ENCODE measurements at places on chromosomes 13 and 19.
A peak's percentile ranks its signal among the peaks of the same experiment; 100 is the strongest.

DNA sequence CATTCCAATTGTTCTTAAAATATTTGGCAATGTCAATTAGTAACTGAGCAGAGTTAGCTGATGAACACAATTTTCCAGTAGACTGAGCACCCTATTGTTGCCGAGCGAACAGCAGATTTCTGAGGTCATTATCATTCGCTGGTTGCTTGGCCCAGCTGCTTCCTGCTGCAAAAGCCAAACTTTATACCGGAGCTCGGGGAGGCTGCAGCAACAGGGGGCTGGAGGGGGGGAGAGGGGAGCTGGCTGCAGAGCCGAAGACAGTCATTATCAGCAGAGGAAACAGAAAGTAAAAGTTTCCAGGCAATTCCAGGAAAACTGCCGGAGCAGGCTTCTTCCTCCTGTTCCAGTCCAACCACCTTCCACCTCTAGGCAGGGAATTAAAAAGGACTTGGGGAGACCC is 77.9 kb downstream of the ZNF536 start:
- peak; percentile 8 for DNase-seq

GRCh38 chr19:1672038-1672768 is 19.8 kb upstream of the TCF3 start:
- DNase-seq = no peak

GRCh38 chr19:18431351-18432197 is 6.4 kb downstream of the ISYNA1 start:
- DNase-seq = no peak

DNA sequence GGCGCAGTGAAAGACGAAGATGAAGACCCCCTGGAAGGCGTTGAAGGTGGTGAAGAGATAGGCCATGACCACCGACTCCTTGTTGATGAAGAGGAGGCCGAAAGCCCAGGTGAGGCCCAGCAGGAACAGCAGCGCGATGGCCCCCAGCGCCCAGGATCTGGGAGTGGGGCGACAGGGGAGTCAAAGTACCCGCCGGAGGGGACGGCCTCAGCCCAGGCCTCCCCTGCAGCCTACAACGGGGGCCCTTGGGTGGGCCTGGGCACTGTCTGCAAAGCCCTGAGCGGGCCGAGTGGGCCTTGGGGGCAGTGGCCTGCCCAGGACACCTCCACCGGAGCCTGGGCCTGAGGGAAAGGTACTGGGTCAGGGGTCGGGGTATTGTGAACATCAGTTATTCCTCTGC is 19.0 kb upstream of the ASF1B start:
- DNase-seq = no peak

DNA sequence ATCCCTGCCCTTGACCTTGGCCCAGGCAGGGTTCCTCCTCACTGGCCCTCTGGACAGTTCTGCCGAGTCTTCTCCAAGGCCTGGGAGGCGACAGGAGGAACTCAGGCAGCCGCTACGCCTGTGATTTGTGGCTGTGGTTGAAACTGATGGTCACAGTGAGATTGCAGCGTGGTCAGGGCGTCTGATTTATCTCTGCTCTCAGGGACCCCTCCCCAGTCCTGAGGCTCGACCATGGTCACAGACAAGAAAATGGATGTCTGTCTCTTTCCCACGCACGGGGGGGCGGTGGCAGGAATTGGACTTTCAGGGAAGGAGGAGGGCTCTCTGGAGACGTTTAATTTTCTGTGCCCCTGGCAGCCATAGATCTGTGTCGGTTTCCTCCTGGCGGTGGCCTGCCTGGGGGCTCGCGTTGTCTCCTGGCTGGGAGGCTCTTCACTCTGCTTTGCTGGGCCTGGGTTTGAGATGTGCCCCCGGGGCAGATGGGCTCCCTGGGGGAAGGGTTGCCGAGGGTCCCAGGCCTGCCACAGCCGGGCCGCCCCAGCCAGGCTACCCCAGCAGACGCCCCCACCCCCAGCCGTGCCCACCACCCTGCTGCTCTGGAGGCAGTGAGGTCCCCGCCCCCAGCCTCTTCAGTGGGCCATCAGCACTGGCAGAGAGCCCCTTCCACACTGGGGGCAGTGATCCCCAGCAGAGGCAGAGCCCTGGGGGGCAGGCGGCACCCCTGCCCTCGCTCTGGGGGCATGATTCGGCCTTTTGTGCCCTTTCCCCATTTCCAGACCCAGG is 167.4 kb downstream of the KDM4B start:
- no peak for DNase-seq

DNA sequence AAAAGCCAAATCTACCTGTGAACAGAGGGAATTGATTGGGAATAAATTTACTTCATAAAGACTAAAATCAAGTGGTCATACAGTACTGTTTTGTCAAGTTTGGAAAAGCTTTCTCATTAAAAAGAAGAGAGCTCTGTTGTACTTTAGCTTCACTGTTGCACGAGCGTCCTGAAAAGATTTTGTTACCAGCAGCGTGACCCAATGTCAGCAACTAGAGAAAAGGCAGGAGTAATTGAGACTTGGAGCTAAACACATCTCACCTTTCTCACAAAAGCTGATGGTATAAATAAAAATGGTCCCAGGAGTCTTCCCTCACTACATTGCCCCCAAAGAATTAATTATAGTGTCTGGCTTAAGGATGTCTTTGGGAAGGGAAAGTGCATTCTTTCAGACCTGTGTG is 613.7 kb downstream of the OLFM4 start:
- no peak for DNase-seq

DNA sequence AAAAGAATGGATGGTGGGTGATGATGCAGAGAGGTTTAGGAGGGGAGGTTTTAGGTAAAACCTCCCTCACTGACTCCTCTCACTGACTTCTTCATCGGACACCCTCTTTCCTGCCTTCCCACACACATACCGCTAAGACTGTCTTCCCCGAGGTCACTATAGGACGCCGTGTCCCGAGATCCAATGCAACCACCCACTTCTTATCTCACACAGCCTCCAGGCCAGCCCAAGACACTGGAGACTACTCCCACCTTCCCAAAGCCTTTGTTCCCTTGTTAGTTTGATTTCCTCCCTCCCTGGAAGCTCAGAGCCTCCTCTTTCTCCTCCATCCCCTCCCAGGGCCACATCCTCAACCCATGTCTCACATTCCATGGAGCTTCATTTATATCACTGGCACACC is 16.5 kb upstream of the CAMSAP3 start:
- DNase-seq = no peak

- DNase-seq = no peak
Measured at GRCh38 chr13:56736966-56737365, 403.8 kb upstream of the PRR20A start.

GRCh38 chr13:51659276-51660127 is 75.2 kb downstream of the WDFY2 start:
- DNase-seq = no peak

- no peak for DNase-seq
Measured at GRCh38 chr19:10193790-10194499, 808 bp downstream of the DNMT1 start.

DNA sequence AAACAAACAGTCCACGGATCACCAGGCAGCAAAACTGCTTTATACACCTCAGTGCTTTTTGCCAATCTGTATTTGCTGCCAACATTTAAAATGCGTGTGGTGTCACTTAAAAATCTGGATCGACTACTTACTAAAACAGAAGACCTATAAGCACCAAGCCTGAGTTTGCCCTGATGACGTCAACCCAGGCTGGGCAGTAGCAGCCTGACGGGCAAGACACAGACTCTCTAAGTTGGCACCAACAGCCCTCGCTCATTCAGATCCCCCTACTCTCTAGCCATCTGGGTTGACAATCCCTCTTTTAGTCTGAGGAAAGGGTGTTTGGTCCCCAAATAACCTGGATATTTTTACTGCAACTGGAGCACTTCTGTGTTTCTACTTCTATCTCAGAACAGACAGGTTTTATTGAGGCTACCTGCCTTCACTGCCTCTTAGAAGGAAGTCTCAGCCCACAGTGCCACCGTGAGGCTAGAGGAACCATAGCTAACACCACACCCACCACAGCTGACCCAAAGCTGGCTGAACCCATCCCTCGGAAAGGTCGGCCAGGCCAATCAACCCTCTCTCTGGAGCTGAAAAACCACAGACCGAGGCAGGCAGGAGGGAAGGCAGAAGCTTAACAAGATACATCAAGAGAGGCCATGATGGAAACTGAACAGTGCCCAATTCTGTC is 6.9 kb downstream of the SUGP2 start:
- DNase-seq = no peak

DNA sequence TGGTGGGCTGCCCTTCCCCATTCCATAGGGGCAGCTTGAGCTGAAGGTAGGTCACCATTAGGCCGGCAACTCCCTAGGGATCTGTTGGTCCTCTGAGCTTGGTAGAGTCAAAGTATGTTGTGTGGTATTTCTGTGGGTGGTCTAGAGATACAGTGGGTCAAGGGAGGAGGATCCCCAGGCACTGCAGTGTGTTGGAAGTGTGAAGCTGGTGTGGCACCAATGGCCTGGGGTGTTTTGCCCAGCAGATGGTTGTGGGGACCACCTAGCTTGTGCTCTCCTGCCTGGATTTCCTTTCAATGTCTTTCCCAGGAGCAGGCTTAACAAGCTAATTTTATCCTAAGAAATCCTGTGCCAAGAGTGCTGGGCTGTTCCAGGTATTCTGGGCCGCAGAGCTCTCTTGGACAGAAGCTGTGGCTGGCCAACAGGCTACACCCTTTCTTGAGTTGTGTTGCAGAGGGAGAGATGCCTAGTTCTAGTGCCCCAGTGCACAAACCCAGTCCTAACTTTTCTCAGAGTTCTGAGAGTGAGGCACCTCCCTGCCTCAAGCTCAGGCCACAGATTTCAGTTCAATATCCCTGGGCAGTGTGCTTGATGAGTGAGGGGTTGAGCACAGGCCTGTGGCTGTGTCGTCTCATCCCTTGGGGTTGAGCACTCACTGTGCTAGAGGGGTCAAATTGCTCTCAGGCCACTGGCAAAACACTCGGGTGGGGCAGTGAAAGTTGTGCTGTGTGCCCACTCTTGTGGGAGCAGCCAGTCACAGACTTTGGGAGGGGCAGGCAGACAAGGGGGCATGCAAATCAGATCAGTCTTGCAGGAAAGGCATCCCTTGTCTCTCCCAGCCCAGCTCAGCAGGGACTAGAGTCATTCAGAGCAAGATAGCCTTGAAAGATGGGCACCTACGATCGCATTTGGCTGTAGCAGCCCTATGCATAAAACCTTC is 1806.1 kb upstream of the MIR17HG start:
- no peak for DNase-seq

GRCh38 chr19:13856497-13856896 is 20.4 kb upstream of the NANOS3 start:
- DNase-seq = no peak

DNA sequence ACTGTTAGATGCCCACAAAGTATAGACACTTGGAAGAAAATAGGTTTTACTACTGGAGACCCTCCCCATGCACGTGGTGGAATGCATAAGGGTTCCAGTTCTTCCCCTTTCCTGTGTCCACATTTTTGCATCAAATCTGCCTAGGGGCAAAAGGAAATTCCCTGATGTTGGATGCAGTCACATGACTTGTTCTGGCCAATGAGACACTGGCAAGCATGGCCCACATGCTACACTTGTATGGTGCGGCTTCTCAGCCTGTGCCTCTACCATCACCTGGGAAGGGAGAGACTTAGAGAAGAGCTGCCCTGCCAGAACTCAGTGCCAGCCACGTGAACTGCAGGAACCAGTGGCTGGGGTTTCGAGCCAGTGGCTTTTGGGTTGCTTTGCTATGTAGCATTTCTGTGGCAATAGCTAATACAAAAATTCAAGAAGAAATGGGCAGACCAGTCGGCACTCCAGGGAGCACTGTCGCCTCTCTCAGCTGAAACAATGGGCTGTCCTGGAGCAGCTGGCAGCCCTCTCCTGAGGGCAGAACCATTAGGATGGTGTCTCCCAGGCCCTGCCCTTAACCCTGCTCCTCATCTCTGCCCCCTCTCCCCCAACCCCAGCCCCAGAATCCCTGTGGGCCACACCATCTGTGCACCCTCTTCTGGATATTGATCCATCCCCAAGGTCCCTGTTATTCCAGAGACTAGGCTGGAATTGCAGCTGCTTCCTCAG is 634.0 kb downstream of the UQCRFS1 start:
- no peak for DNase-seq

DNA sequence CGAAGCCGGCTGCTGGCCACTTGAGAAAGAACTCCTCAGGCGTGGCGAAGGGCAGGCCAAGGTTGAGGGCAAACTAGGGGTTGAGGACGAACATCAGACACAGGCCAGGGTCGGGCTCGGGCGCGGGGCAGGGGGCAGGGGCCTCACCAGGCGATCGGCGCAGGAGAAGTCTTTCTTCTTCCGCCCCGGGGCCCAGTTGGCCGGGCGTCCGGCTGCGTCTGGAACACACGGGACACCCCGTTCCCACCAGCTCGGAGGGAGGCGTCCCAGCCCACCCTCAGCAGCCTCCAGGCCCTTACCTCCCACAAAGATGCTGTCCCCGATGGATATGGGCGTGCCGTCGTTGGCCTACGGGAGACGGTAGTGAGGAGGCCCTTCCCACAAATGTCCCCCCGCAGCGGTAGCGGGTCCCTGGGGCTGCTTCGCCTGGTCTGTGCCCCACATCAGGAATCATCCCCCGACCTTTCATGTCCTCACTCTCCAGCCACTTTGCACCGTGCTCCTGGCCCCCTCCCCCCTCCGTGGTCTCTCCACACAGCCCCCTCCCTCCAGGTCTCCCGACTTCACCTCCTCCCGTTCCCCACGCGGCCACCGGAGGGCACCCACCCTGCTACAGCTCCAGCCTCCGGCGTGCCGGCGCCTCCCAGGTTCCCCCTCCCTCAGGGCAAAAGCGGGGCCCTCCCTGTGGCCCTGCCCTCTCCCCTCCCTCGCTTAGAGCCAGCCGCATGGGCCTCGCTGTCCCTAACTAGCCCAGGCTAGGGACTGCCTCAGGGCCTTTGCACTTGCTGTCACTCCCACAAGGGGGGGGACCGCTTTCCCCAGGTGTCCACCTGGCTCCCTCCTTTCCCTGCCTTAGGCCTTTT is 4.8 kb downstream of the PNKP start:
- DNase-seq = no peak

- DNase-seq = no peak
Measured at GRCh38 chr19:9073806-9074205, 13.1 kb upstream of the OR1M1 start.

- DNase-seq = no peak
Measured at GRCh38 chr19:56139847-56140582, 1.1 kb upstream of the ZNF444 start.

GRCh38 chr19:18601875-18602274 is 4.7 kb downstream of the CRLF1 start:
- no peak for DNase-seq

GRCh38 chr19:13729859-13730258 is 34.5 kb upstream of the MRI1 start:
- DNase-seq = no peak

DNA sequence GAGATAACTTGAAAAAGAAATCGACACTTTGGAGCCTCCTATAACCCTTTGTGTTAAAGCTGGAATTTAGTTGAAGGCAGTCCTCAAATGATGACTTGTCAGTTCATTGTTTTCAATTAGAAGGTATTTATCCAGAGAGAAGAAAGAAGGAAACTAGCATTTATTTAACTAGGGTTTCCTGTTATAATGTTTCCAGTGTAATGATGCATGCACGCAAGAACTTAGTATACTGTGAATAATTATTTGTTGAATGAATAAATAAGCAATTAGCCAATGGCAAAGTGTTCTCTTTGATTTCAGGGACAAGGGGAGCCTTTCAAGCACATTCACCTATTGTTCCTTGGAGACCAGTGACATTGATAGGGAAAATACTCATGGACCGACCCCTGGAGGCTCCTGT is 307.4 kb downstream of the KLF5 start:
- DNase-seq = no peak

- no peak for DNase-seq
Measured at GRCh38 chr19:15393963-15394362, 14.4 kb upstream of the AKAP8 start.

Data from hypothalamus (tissue), 51 donors.